Body of pancreas (tissue), 4 donors: ENCODE measurements at places on chromosomes 5 and 9.

DNA sequence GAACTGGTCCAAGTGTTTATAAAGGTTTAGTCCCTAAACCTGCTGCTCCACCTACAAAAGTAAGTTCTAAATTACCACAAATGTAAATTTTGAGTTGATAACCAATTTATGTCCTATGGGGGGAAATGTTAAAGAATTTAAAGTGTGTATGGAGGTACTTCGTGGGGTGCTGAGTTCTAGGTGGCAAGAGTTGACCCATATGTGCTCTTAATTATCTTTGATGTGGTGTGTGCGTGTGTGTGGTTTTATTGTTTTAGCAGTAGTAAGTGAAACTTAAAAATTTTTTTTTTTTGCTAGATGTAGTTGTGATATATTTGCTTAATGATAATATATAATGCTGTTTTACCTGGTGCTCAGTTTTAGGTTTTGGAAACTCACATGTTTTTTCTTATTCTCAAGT, 72.6 kb downstream of the GPBP1 start:
- no peak for DNase-seq

DNA sequence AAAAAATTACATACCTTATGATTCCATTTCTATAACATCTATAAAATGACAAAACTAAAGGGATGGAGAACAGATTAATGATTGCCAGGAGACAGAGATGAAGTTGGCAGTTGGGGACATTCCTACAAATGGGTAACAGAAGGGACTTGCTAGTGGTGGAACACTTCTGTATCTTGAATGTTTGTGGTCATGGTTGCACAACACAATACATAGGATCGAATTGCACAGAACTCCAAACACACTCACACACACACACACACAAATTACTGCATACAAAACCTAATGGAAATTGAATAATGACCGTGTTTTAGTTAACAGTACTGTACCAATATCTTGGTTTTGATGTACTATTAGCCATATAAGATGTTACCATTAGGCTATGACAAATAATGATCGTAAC, 330.7 kb upstream of the POU5F2 start:
- no peak for DNase-seq

DNA sequence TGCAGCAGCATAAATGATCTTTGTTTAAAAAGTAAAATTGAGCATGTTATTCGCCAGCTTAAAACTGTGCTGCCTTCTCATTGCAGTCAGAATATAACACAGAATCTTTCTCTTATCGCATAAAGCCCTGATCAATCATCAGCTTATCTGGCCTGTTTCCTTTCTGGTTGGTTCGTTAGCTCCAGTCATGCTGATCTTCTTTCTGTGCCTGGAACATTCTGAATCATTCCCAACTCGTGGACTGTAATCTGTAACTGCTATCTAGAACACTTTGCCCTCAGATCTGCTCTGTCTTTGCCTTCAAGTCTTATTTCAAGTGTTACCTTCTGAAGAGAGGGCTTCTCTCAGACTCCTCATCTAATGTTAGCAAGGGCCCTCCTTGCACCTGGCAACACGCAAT, 11.9 kb upstream of the FER start:
- peak; percentile 32 for DNase-seq

- DNase-seq: no peak
Observed at GRCh38 chr9:89896806-89897340, 292.1 kb downstream of the GADD45G start.

- DNase-seq: no peak
Observed at GRCh38 chr5:102532123-102532522, 33.3 kb upstream of the SLCO6A1 start.

DNA sequence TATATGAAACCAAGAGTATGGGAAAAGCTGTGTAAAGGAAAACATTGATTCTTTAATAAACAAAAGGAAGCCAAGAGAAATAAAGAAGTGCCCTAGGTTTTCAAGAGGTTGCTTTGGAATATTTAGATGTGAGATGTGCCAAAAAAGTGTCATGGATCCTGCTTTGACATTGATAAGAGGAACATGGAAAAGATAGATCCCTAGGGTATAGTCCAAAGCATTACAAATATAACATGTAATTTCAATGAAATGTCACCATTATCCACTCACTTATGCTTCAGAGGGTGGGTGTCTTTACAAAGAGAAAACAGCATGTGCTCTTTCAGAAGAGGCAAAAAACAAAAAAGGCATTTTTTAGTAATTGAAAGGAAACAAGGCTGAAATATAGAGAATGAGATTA, 1196.7 kb downstream of the EFNA5 start:
- no peak for DNase-seq

DNA sequence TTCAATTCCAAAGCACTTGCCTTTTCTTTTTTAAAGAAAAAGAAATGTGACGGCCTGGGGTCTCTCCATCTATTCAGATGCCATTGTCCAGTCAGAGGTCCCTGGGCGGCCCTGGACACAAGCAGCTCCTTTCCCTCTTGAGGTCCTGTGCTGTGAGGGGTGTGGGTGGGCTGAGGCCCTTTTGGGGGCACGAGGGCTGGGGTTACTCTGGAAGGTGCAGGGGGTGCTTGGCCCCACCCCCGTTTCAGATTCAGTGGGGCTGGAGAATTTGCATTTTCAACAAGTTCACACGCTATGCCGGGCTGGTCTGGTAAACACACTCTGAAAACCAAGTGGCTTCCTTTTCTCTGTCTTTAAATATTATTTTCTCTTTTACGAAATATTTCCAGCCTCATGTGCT, 91.4 kb upstream of the PHYKPL start:
- no peak for DNase-seq
